Effector memory CD4-positive, alpha-beta T cell (primary cell): ENCODE measurements at places on chromosomes 5 and 9.

DNA sequence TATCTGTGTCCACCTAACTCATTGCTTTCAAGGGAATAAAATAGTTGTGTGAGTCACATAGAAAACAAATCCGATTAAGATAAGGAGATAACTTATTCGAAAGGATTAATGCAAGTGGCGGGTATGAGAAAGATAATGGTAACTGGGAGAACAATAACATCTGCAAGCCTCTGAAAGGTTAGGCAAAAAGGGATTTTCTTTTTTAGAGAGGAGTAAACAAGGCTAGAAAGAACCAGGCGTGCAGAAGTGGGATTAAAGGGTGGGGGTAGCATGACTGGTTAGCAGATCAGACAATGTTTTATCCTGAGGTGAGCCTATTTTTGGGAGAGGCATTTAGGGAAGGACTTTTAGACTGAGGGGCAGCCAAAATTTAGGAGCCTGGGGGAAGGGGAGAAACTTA, 34.7 kb upstream of the JMY start:
- DNase-seq: no peak

GRCh38 chr5:154611341-154611767, 133.3 kb upstream of the HAND1 start:
- DNase-seq: no peak

- DNase-seq: no peak
These were observed 211.9 kb downstream of the AOPEP start for GRCh38 chr9:94938384-94938783.

- no peak for DNase-seq
These were observed at the start of gene SH3RF2 for GRCh38 chr5:145936401-145937131. TSS of gene SH3RF2 (plus strand) at chr5:145936578. CDS start at chr5:145937929, 1,351 bp downstream.

- no peak for DNase-seq
These were observed 103.3 kb downstream of the C5orf15 start for GRCh38 chr5:133865113-133865512.

- DNase-seq: no peak
These were observed 159.2 kb upstream of the WWC1 start for GRCh38 chr5:168132241-168132641.

DNA sequence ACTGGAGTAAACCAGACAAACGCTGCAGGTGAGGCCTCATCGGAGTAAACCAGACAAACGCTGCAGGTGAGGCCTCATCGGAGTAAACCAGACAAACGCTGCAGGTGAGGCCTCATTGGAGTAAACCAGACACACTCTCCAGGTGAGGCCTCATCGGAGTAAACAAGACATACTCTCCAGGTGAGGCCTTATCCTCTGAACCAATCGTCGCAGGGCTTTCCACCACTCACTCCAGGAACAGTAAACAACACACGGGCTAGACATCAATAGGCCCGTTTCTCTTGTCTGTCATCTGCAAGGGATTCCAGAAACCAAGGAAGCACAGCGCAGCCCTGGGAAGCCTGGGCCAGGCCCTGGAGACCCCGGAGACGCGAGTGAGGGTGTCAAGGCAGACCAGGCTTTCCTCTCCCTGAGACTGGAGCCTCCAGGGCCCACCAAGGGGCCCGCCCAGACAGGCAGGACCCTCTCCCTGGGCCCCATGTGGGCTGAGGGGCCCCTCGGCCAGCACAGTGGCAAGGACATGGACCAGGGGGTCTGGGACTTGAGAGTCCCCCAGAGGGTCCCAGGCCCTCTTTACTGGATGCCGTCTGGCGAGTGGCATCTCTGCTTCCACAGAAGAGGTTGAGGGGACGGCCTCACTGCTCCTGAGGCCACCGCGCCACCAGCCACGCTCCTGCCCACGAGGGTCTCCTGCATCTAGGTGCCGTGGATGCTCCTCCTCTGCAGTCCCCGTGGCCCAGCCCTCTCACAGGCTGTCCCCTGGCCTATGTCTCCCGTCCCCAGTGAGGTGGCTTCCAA, 26.4 kb upstream of the NSMF start:
- no peak for DNase-seq

DNA sequence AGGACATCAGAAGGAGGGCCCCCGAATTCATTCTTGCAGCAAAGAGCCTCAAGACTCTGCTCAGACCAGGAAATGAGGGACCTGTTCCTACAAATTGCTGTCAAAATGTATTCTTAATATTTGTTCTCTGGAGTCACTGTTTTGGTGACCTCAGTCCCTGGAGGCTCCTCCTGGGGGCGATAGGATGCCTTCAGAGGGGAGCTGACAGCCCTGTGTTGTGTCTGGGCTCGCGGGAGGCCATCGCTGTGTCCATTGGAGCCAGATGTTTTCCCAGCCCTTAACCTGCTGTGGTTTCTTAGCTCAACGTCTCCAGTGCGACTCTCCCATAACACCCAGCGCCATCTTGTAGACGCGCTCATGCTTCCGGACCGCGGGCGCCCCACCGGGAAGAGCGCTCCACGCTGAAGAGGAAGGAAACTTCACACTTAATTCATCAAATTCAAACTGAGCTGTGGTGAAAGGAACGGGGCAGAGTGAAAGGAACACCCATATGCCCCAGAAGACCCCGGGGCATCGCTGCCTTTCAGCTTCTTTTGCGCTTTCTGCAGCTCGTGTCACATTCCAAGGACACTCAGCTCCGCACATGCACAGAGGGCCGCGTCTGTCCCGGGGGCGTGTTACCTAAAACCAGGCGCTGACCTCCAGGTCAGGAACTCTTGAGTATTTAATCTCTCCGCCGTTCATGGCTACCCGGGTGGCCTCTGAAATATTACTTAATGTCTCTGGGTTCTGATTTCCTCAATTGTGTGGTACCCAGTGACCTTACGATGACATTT, 112.3 kb upstream of the GDNF start:
- no peak for DNase-seq

- DNase-seq: no peak
These were observed 2.9 kb downstream of the SEMA6A start for GRCh38 chr5:116571568-116572349.

GRCh38 chr9:73118898-73119554, 32.6 kb upstream of the ANXA1 start:
- DNase-seq: no peak

DNA sequence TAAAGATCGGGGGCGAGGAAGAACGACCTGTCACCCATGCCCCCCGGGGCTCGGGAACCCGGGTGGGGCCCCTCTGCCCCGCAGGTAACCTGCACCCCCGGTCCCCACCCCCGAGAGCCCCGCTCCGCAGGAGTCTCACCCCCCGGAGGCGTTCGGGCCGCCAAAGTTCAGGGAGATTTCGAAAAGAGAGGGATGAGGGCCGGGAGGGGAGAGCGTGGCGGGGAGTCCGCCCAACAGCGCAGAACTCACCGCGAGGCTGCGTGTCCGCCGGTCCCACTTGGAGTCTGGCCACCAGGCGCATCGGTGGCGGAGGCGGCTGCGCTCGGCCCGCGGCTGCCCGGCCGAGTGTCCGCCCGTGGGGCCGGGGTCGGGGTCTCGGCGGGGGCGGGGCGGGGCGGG, at the start of gene PHF19:
PHF19 (minus strand) TSS at position 347 of the 399 bp plus-strand sequence. CDS start 2,447 bp downstream, outside the sequence.
- DNase-seq: no peak

GRCh38 chr9:137575364-137575715, 3.4 kb downstream of the DPH7 start:
- DNase-seq: no peak

- DNase-seq: no peak
These were observed 26.4 kb downstream of the FGD3 start for GRCh38 chr9:92973700-92974099.

DNA sequence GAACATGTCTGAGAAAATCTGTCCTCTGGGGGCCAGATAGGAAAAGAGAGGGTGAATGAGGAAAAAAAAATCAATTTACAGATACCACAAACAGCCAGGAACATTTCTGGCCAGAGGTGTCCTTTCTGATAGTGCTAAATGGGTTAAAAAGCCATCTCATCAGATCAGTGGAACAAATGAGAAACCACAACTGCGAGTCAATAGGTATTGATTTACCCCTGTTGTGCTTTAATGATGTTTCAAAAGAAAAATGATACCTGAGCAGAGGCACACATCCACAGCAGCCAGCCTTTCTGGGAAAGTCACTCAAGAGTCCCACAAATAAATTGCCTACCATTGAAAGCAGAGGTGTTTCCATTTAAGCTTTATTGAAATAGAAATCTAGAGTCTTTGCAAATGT, 79.3 kb upstream of the PTGER4 start:
- DNase-seq: no peak

- DNase-seq: no peak
These were observed 541 bp downstream of the GNPDA1 start for GRCh38 chr5:142012186-142012785.

- no peak for DNase-seq
These were observed 125.4 kb downstream of the DOCK2 start for GRCh38 chr5:169762338-169763095.

- DNase-seq: no peak
These were observed 128.5 kb upstream of the STC2 start for GRCh38 chr5:173456751-173457171.

DNA sequence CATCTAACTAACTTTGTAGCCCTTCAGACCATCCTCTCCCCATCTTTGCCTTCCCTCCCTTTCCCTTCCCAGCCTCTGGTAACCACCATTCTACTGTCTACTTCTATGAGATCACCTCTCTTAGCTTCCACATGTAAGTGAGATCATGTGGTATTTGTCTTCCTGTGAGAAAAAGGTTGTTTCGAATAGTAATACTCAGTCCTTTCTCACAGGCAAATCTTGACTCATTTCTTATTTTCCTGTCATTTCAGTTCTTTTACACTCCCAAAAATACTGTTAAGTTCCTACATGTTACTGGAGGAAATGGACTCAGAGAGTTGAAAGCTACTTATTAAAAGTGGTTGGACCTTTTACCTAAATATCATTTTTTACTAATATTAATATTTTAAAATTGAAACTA, 82.1 kb downstream of the SLF1 start:
- DNase-seq: no peak

DNA sequence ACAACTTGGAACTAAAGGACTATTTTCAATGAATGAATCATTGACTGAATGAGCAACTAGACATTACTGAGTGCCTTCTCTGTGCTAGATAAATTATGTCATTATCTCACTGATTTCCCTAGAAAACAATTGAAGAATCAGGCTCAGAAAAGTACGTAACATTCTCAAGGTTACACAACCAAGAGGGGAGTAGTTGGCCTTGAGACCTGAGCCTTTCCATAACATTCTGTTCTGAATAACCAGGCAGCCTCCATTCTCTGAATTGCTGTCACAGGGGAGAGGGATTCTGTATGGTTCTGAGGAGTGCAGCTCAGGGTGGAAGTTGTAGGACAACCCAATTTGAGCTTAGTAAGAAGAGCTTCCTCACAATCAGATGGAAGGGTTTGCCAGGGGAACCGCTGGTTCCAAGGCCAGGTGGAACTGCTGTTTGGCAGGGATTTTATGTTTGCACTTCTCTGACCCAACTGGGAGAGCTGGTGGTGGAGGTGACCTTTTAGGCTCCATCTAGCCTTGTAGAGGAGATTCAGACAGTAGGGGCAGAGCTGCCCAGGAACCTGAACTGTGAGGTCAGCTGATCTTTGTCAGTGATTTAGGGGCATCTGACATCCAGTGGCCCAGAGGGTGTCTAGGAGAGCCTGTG, 16.3 kb downstream of the POLR1E start:
- DNase-seq: no peak

GRCh38 chr5:138981586-138981985, 106.5 kb upstream of the LRRTM2 start:
- DNase-seq: no peak

GRCh38 chr5:103041071-103041676, 78.8 kb downstream of the GIN1 start:
- no peak for DNase-seq

DNA sequence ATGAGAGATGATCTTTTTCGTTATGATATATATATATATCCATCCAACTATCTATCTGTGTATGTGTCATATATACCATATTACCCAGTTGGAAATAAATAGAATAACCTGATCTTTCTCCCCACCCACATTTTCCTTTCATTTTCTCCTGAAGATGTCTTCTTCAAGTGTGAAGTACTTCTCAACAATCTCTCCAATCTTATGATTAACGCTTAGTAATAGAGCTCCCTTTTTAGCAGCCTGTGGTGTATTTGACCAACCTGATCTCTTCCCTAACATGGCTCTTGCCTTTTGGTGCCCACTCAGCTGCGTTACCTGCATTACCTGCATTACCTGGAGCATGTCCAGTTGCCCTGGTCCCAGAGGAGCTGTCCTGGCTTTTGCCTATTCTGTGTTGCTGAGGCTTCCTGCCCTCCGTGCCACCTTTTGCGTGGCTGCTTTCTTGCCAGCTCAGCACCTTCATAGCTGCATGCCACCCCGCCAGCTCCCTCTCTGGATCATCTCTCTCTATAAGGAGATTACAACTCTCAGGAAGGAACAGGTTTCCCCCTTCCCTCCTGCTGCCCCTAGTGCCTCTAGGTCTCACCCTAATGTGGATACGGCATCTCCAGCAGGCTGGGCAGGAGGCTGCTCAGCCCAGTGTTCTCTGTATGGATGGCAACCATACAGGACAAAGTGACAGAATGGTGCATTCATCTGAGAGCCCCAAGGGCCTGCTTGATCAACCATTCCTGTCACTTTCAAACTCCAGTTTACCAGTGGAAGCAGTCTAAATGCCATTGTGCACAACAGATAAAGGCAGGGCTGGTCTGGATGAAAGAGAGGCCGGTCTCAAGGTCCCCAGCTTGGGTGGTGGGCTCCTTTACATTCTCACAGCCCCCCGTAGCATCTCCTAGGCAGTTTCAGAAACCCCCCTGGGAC, 126.7 kb downstream of the GADD45G start:
- no peak for DNase-seq

DNA sequence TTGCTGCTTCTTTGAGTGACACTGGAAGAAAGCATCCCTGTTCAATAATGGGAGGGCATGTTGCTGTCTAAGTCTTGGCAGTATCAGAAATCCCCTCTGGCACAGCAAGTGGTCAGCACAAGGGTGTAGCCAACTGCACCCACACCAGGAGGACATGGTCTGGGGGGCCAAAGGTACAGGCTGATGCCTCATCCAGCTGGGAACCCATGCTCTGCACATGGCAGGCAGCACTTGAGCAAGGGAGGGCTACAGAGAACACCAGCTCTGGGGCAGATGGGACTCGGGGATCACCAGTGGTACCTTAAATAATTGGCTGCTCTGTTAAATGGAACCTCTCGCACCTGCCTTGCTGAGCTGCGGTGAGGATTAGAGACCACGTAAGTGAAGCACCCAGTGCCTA, 265.2 kb downstream of the SYK start:
- no peak for DNase-seq

DNA sequence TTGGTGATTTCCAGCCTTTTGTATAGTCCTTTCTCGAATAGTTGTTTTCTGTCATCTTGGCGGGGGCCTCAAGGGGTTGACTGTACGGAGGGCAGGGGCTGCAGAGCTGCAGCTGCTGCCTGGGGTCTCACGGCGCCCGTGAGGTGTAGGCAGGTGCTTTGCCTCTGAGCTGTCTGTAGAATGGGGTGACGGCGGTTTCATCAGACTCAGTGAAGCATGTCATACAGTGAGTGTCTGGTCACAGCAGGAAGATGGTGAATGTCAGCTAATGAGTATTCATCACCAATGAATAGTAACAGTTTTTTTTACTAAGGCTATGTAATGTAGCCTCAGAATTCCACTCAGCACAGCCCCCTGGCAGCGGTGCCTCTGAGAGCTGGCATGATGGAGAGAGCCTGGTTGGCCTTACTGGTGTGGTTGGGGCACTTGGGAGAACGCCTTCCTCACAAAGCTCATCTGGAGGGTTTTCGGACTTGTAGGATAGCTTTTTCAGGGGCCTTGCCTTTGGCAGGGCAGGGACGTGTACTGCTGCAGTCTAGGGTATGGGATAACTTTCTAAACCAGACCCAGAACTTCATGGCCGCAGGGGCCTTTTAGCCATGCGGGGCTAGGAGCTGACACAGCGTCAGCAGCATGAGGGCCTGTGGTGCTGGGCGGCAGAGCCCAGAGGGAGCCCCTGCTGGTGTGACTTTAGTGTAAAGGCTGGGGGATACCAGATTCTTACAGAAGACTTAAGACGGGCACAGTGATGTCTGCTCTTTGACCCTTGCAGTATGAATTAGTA, 15.0 kb downstream of the TENT4A start:
- no peak for DNase-seq
